ENCODE measurements at places on chromosomes 7 and 10.

DNA sequence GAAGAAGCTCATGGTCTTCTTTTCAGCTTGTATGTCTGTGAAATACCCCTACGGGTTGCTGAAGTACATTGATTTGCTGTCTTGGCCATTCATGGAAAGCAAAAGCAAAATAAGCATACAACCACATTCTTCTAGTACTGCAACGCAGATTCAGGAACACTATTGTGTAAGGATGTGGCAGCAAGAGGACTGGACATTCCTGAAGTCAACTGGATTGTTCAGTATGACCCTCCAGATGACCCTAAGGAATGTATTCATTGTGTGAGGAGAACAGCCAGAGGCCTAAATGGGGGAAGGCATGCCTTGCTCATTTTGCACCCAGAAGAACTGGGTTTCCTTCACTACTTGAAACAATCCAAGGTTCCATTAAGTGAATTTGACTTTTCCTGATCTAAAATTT lies 133.4 kb upstream of the ANKRD1 start:
- DNase-seq = no peak

DNA sequence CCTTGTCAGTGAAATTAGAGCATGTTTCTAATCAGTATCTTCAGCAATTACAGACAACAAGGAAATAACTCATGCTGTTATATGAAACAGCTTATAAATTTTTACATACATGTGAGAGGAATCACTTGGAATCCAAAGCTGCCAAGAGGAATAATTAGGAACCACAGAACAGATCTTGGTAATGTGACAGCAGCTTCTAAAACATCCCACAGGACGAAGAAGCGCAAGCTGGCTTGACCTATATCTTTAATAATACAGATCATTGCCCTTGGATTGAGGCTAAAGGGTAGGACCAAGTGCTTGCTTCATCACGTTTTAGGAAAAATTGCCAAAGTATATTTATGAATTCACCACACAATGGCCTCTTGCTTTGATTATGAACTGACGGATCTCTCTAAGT lies 869.8 kb downstream of the LRMDA start:
- no peak for DNase-seq

DNA sequence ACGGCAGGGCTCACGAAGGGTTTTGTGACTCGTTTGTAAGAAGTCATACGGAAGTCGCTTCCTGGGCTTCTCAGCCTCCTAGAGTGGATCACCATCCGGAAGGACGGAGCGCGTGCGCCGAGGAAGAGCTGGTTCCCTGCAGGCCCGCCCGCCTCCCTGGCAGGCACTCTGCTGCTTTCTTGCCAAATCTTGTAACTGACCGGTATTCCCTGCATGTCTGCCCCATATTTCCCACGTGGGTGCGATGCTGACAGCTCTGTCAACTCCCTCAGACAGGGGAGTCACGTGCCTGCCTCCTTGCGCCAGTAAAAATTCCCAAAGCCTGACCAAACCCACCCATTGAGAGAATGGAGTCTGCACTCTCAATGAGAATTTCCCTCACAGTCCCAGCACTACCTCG lies 12.7 kb downstream of the SHH start:
- no peak for DNase-seq

DNA sequence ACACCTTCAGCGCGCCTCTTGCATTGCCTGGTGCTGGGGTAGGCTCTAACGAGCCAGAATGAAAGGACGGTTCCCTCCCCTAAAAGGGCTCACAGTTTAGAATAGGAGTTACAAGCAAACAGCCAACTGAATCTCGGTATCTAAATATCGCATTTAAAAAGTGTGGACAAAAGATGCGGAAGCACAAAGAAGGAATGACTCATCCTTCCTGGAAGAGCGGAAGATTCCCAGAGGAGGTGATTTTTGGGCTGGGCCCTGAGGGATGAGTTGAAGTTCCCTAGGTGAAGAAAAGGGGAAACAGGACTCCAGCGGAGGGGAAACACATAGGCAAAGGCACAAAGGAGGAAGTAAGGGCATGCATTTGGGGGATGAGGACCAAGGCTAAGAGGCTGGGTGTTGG lies 29.9 kb downstream of the SRRM3 start:
- DNase-seq = no peak

- DNase-seq = no peak
These were observed 583.1 kb upstream of the LRRN3 start for GRCh38 chr7:110507832-110508231.

DNA sequence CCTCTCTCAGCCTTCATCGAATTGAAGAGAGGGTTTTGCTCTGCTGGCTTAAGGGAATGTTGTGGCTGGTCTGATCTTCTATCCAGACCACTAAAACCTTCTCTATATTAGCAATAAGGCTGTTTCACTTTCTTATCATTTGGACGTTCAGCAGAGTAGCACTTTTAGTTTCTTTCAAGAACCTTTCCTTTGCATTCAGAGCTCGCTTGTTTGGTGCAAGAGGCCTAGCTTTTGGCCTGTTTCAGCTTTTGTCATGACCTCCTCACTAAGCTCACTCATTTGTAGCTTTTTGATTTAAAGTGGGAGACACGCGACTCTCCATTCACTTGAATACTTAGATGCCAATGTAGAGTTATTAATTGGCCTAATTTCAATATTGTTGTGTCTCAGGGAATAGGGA lies 3.9 kb downstream of the MPP7 start:
- DNase-seq = no peak

DNA sequence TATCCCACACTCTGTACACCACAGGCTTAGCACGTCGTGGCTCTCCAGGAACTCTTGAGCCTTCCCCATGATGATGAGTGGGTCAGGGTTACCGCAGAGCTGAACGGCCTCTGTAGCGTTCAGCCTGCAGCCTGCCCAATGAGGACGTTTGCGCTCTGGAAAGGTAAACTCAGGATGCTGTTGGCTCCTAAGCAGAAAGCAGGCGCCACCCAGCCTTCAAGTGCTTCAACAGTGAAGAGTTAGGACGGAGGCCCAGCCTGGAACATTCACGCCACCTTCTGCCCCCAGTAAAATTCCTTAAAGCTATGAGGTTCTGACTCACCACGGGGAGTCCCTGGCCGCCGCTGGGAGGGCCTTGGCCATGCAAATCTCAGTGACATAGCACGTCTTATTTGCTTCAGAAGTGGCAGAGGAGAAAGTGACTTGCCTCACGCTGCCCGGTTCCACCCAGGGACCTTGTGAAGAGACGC lies 161.5 kb upstream of the SH2B2 start:
- peak; percentile 55 for DNase-seq

GRCh38 chr10:3734111-3734510 lies 50.9 kb downstream of the KLF6 start:
- no peak for DNase-seq

All from AG04449 (cell line).